ENCODE measurements at places on chromosomes 16 and 17. TPM values are rescaled to one million over a fixed set of nuclear protein-coding genes. Genes with fewer than 3 reads are reported as not detected.

Gene SEPTIN12
- total RNA-seq: 4.4 TPM

Gene C16orf92
- not detected for total RNA-seq

Gene ETV4
- total RNA-seq: 10.6 TPM

- no peaks in the 10 kb centered on the region for H3K36me3 ChIP-seq
- H3K4me3 ChIP-seq: no peak overlapping the region
- H3K4me1 ChIP-seq: peaks cover 3% of the 10 kb centered on the region
- H3K27ac ChIP-seq: no peak overlapping the region
Measured at GRCh38 chr17:64061178-64061898, 40.9 kb upstream of the ICAM2 start.

Gene HCRT
- total RNA-seq: not detected

- H3K36me3 ChIP-seq: no peaks in the 10 kb centered on the region
- H3K27me3 ChIP-seq: no peaks in the 10 kb centered on the region
- no peak overlapping the region for H3K27ac ChIP-seq
- no peak for DNase-seq
Measured at GRCh38 chr16:5108505-5109158, 11.0 kb upstream of the EEF2KMT start.

GRCh38 chr17:41481036-41481435 is at the start of gene KRT35:
TSS of gene KRT35 (minus strand) at chr17:41481151. CDS start at chr17:41481097, 54 bp downstream.
- no peak for DNase-seq
- H3K36me3 ChIP-seq: no peaks in the 10 kb centered on the region
- H3K4me3 ChIP-seq: no peak within 1 kb of the TSS

Gene G6PC1
- not detected for total RNA-seq

DNA sequence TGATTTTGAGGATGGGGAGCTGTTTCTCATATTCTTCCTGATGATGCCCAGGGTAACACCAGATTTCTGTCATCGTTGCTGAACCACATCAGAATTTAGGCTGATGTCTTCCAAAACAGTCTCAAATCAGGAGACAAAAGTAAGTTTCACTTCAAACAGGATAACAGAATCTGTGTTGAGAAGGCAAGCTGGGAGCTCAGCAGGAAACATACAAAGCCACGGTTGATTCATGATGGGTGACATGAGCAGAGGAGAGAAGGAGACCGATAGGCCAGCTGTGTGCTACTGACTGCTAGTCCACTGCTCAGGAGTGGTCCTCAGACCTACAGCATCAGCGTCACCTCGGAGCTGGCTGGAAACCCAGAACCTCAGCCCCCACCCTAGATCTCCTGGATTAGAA is 62.9 kb upstream of the RCVRN start:
- no peaks in the 10 kb centered on the region for H3K27me3 ChIP-seq
- no peak overlapping the region for H3K4me3 ChIP-seq
- no peak for DNase-seq
- no peaks in the 10 kb centered on the region for H3K36me3 ChIP-seq
- H3K4me1 ChIP-seq: no peaks in the 10 kb centered on the region

Gene C16orf86
- 1.6 TPM for total RNA-seq

Gene SAMD14
- 10.8 TPM for total RNA-seq

DNA sequence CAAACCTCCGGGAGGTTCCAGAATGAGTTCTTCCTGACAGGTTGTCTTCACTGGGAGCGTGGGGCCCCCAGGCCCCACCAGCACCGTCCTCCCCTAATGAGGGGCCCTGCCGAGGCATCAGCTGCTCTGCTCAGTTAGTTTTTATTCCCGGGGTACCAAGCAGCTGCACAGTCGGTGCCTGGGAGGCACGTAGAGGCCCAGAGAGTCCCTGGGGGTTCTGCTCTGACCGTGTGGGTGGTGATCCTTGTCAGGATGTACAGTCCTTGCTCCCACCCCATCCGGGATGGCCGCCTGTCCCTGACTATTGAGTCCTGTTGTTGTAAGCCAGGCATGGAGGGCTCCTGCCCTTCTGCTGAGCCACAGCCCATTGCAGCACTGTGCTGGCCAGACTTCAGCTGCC is 18.5 kb downstream of the NMRAL1 start:
- no peak for DNase-seq
- H3K4me1 ChIP-seq: peaks cover 5% of the 10 kb centered on the region
- no peak overlapping the region for H3K27ac ChIP-seq
- no peak overlapping the region for H3K4me3 ChIP-seq
- peaks cover 24% of the 10 kb centered on the region for H3K36me3 ChIP-seq

Gene CEP112
- 13.9 TPM for total RNA-seq

GRCh38 chr17:64555281-64555680 is 48.5 kb downstream of the CEP95 start:
- H3K4me3 ChIP-seq: no peak overlapping the region
- H3K4me1 ChIP-seq: no peaks in the 10 kb centered on the region
- H3K36me3 ChIP-seq: peaks cover 82% of the 10 kb centered on the region
- no peak for DNase-seq
- H3K27me3 ChIP-seq: no peaks in the 10 kb centered on the region
